ENCODE measurements at places on chromosomes 7 and 10.

DNA sequence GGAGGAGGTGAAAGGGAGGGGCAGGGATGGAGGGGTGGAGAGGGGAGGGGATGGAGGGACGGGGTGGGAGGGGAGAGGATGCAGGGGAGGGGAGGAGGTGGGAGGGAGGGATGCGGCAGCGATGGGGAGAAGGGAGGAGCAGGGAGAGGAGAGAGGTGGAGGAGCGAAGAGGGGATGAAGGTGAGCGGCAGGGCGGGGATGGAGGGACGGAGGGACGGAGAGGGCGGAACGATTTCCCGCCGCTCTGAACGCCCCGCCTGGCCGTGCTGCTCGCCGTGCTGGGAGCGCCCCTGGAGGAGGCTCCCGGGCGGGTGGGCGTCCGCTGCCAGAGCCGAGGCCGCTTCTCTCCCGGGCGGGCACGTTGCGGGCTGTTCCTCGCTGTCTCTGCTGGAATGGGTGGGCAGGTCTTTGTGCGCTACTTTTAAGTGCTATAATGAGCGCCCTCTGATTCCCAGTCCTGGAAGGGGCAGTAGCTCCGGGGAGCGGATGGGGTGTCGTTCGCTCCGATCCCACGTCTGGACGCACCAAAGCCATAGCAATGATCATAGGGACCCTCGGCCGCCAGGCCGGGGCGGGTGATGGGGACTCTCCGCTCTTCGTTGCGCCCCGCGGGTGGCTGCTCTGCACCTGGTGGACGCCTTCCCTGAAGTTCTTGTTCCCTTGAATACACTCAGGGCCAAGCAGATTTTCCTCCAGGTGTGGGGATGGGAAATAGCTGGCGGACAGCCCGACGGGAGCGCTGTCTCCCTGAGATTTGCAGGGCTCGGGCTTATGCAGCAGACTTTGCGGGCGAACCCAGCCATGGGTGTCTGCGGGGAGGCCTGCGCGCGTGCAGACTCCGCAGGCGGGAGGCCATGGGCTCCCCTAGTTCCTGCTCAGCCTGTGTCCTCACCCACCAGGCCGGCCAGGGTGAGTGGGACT is 81.1 kb upstream of the CPXM2 start:
- no peak for DNase-seq

GRCh38 chr10:22736134-22736533 is 21.8 kb upstream of the PIP4K2A start:
- DNase-seq, result no peak

GRCh38 chr7:123090456-123090855 is 95.0 kb upstream of the TAS2R16 start:
- no peak for DNase-seq

GRCh38 chr10:29370097-29371092 is 81.5 kb downstream of the LYZL1 start:
- no peak for DNase-seq

DNA sequence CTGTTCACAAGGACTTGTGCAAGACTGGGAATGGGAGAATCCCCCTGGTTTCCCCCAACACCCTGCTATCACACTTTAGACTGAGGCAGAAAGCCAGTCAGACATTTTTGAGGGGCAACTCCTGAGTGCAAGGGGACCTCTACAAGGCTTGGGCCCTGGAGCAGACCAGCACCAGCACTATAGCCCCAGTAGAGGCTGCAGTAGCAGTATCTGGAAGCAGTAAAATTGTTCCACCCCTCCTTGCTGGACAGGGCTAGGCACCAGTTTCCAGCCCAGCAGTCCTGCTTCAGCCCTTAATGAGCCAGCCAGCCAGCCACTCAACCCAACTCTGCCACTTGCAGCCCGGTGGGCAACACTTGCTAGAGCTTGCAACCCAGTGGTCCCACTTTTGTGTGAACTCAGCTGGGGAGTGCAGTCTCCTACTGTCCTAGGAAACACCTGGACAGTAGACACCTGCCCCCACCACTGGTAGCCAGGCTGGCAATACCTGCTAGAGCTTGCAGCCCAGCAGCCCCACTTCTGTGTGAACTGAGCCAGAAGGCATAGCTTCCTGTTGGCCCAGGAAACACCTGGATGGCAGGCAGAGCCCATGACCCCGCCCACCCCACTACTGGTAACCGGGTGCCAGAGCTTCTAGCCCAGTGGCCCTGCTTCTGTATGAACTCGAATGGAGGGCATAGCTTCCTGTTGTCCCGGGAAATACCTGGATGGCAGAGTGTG is 65.0 kb downstream of the FBXL13 start:
- DNase-seq, result no peak

DNA sequence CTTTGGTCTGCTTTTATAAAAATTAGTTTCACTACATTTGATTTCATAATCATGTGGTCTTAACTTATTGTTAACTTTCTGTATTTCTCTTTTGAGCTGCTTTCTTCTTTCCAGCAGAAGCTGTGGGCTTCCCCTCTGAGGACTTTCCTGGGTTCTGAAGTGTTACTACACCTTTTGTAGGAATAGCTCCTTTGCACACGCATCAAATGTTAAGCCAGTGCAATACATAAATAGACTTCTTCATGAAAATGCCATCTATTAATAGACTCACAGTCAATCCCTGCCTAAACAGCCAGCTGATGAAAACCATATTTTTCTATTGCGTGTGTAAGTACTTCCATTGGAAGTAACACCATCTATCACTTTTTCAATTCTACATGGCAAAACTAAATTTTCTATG is 1.5 kb downstream of the ABCB4 start:
- DNase-seq, result no peak

GRCh38 chr10:18321371-18321770 is 181.1 kb downstream of the CACNB2 start:
- DNase-seq, result no peak

- no peak for DNase-seq
These were observed 94.4 kb upstream of the PRR15 start for GRCh38 chr7:29469281-29469680.

- DNase-seq, result peak; percentile 2
These were observed 6.7 kb downstream of the SKAP2 start for GRCh38 chr7:26857506-26858240.

DNA sequence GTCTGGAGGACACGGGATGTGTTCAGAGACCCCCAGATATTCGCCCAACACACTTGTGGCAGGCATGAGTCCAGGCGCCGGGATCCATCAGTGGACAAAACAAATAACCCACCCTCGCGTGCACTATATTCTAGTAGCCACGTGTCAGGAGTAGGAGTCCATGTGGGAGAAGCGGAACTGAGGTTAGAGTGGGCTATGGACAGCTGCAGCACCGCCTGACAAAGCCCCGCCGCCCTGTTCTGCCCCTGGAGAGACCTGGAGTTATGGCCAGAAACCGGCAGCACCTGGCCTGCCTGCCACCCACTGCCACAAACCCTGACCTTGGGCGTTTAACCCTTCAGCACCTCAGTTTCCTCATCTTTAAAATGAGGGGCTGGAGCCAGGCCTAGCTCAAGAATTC is 181.0 kb upstream of the RNF32 start:
- no peak for DNase-seq

DNA sequence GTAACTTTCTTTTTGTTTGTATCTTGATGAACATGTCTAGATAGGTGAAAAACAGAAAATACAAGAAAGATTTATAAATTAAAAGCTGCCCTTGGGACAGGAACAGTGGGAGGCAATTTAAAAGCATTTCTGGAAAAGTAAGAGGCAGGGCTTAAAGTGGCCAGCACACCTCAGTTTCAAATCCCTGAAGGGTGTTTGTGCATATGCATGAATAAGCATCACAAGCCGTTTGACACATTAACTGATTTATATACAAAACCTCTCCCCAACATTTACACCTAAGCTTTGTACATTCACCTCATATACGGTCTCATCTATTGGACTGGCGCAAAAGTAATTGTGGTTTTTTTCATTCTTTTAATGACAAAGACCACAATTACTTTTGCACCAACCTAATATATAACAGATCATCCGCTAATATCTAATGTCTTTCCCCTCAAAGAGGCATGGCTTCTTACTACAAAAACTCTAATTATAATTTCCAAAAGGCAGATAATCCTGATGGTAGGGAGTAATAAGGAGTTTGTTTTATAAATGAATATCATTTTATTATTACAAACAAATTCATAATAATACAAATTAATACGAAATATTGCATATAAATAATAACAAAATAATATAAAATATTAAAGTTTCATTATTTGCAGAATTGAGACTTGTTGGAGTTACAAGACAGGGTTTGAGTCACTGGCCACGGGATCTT is 48.3 kb downstream of the LRGUK start:
- DNase-seq, result no peak

GRCh38 chr7:132783824-132784223 is 207.6 kb upstream of the PLXNA4 start:
- DNase-seq, result no peak

DNA sequence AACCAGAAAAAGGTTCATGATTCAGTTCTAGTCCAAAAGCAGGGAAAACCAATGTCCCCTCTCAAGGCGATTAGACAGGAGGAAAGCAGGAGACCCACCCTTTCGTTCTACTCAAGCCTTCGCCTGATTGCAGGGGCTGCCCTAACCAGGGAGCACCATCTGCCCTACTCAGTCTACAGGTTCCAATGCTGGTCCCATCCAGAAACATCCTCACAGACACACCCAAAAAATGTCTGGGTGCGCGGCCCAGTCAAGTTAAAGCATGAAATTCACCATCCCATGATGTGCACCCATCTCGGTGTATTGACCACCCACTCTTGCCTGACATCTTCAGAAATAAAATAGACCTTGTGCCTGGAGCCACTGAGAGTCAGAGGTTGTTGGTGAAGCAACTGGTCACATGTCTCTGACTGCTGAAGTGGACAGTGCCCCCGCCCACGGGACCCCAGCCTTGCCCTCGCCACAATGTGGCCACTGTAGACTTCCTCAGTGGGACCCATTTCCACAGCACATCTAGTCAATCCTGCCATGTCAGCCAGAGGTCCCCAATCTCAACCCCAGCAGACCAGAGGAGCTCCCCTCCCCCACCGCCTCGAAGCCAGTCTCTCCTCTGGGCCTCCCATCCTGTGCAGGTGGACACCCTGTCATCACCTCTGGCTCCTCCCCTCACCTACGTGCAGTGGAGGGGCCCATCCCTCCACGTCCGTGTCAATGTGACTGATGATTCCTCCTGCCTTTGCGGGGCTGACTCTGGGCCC is 116.3 kb upstream of the PPP2R2D start:
- DNase-seq, result no peak

DNA sequence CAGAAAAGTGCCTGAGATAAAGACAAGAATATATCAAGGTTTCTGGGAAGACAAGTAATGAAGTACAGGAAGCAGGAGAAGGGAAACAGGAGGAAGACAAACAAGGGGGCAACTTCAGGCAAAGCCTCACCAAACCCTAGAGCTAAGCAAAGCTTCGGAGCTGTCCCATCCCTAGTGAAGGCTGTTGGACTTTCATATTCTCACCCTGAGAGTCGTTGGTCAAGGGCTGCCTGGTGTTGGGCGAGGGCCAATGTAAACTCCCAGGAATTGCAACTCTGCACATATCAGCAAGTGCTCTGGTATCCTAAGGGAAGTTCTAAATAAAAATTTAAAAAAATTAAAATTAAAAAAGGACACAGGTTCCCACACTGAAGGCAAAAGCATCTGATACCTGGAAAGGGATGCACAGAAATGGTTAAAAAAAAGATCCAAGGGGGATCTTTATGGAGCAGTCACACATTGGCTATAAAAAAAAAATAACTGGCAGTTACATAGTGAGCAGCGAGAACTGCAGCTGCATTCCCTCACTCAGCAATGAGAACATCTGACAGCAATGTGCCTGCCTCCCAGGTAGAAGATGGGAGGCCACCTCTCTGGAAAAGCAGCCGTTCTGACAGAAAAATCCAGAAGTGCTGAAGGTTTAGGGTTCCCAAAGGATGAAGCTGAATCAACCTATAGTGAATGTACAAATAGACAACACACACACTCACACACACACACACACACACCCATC is 304.7 kb downstream of the WDR11 start:
- DNase-seq, result no peak

DNA sequence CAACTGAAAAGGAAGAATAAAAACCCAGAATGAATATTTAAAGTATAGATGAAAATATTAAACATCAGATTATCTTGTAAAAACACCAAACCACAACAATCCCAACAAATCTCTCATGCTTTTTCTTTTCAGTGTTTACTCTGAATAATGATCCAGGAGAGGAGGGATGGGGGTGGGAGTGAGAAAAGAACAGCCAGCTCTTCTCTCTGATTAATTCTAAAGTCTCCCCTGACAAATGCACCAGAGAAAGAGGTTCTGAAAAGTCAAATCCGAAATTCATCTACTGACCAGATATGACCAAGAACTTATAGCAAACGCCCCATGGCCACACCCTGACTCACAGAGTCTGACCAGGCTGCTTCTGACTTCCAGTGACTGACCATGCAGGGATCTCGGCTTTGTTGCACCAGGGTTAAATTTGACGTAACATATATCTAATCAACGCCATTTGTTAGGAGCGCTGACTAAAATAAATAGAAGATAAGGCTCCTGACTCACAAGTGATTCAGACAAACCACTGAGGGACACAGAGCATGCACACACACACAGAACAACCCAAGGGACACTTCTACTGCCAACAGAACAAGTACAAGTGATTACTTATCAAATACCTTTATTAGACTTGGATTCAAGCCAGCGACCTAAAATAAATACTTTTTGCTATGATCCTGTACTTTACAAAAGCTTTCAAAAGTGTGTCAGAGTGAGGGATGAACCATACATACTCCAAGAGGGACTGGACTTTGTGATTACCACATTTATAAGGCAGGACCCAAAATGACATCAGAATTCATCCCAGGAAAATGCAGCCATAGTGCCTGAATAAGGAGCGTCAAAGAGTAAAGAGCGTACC is 9.3 kb upstream of the SPOCK2 start:
- DNase-seq, result no peak

DNA sequence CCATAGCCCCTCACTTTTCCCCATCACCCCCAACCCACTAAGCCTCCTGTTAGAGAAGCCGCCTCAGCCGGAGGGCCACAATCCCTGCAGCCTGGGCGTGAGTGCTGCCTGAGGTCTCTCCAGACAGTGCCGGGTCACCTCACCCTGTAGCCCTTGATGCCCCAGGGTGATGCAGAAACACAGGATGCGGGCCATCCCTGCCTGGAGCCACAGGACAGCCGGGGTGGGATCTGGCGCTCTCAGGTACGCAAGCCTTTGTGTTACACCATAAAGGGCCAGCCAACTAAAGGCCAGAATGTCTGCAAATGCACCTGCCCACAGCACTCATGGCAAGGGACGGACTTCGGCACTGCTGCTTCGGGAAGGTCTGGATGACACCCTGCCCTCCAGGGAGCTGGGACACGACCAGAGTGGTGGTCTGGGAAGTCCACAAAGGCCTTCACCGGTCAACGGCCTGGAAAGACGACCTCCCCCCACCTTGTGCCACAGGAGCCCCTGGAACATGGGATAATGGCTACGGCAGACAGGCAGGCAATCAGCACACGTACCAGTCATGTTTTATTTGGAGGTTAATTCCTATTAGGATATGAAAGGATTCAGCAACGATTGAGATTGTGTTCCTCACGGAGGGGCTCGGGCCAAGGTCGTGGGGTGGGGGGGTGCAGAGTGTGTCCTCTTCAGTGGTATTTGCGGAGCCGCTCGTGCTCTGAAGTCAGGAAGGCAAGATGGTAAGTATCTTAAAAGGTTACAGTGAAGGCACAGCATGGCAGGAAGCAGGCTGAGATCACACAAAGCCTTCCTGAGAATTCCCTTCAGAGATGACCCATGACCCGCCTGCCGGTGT is 8.1 kb downstream of the ATP5MF start:
- DNase-seq, result no peak
